ENCODE measurements at places on chromosomes 7 and 10. TPM values are rescaled to one million over a fixed set of nuclear protein-coding genes. Genes with fewer than 3 reads are reported as not detected.

GRCh38 chr7:98874942-98875341, 3.4 kb upstream of the TRRAP start:
- DNase-seq, result no peak

- DNase-seq, result no peak
Observed at GRCh38 chr7:44990109-44991023, 9.6 kb upstream of the CCM2 start.

- DNase-seq, result no peak
Observed at GRCh38 chr7:13279854-13280435, 592.5 kb downstream of the ARL4A start.

Gene SLC13A1
- total RNA-seq, result not detected

- no peak for DNase-seq
Observed at GRCh38 chr10:49187950-49188761, at the start of gene TMEM273. TSS of gene TMEM273 (minus strand) at chr10:49188391. CDS start at chr10:49188336, 55 bp downstream.

DNA sequence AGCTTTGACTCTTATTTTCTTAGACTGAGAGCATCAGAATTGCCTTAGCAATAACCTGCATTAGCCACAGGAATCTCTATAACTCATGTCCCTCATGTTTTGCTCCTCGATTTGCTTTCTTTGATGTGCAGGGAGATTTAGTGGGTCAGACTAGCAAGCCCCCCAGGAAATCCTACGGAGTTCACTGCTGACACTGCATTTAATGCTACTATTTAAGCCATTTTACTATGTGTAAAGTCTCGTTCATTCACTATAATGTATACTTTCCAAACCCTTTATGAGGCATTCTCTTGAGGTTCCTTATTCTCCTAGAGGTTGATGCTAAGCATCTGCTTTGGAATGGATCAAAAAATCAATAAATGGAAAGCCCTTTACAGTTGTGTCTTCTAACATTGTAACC, 28.4 kb downstream of the DYNC1I1 start:
- DNase-seq, result no peak

Gene NXPH1
- 0.40 TPM for total RNA-seq

Gene ASB15
- not detected for total RNA-seq

Gene NKX1-2
- total RNA-seq, result 34.9 TPM

- DNase-seq, result no peak
Observed at GRCh38 chr7:116787881-116788280, 74.5 kb upstream of the CAPZA2 start.

All from H1 (cell line).